ENCODE measurements at places on chromosomes 6 and 20.

- DNase-seq = no peak
These were observed 22.2 kb downstream of the CARMIL1 start for GRCh38 chr6:25301362-25301761.

DNA sequence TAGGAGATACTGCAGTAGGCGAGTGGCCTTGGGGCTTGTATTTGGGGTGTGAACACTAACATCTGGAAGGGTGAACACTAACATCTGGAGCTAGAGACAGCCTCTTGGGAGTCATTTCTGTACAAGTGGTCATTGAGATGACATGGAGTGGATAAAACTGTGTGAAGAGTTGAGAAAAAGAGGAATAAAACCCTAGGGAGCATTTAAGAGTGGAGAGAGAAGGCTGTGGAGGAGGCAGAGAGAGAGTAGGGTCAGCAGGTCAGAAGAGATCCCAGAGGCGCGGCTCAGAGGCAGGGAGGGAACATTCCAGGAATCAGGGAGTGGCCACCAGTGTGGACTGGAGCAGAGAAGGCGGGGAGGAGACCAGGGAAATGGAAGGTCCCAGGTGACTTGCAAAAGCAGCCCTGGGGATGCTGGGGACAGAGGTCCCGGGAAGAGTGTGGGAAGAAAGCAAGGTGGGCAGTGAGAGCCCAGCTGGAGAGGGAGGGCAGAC lies 202.0 kb upstream of the RNF24 start:
- DNase-seq = no peak

GRCh38 chr6:47700053-47700452 lies 1.7 kb downstream of the ADGRF4 start:
- no peak for DNase-seq

GRCh38 chr6:112846681-112847080 lies 499.6 kb downstream of the RFPL4B start:
- DNase-seq = no peak

DNA sequence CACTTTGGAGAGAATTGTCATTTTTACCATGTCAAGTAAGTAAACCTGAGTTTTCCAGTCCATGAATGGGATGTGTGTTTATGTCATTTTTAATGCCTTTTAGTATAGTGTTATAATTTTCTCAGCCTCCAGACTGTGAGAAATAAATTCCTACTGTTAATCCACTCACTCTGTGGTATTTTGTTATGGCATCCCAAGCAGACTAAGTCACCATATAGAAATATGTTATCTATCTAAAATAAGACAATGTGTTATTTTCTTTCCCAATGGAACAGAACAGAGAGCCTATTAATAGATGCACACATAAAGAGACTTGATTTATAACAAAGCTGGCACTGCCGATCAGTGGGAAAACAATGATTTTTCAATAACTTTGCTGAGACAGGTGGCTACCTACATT lies 70.2 kb upstream of the SLC4A11 start:
- no peak for DNase-seq

GRCh38 chr6:64249115-64249514 lies 613.5 kb downstream of the PHF3 start:
- no peak for DNase-seq

DNA sequence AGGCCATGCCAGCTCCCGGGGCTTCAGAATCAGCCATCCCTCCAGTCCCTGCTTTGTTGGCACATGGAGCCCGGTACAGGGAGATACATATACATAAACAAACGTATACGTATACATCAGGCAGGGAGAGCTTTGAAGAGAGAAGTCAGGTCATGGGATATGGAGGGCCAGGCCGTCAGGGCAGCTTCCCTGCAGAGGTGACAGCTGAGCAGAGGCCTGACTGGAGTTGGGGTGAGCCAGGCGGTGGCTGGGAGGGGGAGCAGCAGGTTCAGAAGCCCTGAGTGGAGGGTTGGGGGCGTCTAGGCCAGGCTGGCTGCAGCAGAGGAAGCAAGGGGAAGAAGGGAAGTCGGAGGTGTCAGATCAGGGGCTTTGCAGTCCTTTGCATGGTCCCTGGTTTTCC lies 61.7 kb downstream of the STK35 start:
- DNase-seq = no peak

- no peak for DNase-seq
These were observed 173.7 kb downstream of the GRM1 start for GRCh38 chr6:146202570-146202969.

DNA sequence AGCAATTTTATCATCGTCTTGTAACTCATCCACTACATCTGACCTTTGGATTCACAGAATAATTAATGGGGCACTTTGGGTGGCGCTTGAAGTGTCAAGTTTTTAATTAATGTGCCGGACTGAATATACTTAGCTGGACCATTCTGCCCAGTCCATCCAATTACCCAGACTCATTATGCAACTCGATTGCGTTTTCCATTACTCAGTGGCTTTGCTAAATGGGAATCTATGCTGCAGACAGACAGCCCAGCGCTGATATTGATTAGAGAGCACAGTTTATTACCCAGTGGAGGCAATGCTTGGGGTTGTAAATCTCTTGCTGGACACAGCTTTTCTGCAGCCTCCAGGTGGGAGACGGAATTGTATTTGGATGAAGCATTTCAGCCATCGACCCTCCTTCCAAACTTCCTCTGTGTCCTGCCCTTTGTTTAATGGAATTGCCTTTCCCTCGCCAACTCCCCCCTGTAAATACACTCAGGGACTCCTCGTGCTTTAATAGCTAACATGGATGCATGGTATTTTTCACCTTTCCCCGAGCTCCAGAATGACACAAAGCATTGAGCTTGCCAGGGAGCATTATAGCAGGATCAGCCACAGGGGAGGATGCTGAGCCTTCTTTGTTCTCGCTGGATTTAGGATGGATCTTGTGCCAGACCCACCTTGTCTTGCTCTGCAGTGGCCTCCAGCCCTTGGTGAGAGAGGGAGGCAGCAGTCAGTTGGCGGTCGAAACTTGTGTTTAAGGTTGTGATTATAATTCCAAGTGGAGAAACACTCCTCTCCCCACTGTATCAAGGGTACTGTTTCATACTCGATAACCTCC lies 59.7 kb downstream of the EDN3 start:
- DNase-seq = no peak

DNA sequence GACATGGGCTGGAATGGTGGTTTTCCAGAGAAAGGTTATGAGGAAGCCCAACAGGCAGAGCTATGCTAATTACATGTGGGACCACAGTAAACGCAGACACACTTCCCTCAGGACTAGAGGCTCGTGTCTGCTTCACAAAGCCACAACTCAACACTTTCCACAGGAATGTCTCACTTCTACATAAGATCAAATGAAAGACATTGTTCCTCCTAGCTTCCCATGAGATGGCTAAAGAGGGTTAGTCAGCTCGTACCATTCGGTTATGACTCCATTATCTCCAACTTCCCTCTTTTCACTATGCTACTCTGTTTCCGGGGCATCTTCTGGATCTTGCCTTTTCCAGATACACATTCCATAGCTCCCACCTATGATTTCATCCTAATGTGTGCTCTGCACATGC lies 29.1 kb upstream of the ZC3H12D start:
- no peak for DNase-seq

- no peak for DNase-seq
These were observed 9.9 kb downstream of the LPIN3 start for GRCh38 chr20:41350408-41350962.
